Stimulated activated CD4-positive, alpha-beta T cell treated with anti-CD3 and anti-CD28 coated beads, Interleukin-2, amount 100 ng/mL, for 48 hours (primary cell): ENCODE measurements at places on chromosomes 7 and 10.
A peak's percentile ranks its signal among the peaks of the same experiment; 100 is the strongest.

GRCh38 chr7:105269397-105269796 lies 119.3 kb downstream of the SRPK2 start:
- no peak for DNase-seq

GRCh38 chr10:23975431-23975830 lies 233.5 kb upstream of the KIAA1217 start:
- DNase-seq = no peak

GRCh38 chr7:69757981-69758430 lies 159.7 kb downstream of the AUTS2 start:
- no peak for DNase-seq

GRCh38 chr7:123003539-123004126 lies 8.1 kb upstream of the TAS2R16 start:
- DNase-seq = no peak

- no peak for DNase-seq
These were observed 25.3 kb downstream of the AASS start for GRCh38 chr7:122118757-122119156.

GRCh38 chr7:98870121-98870651 lies 372 bp upstream of the TMEM130 start:
- peak; percentile 60 for DNase-seq

- DNase-seq = no peak
These were observed 74.5 kb downstream of the INSIG1 start for GRCh38 chr7:155371884-155372781.

DNA sequence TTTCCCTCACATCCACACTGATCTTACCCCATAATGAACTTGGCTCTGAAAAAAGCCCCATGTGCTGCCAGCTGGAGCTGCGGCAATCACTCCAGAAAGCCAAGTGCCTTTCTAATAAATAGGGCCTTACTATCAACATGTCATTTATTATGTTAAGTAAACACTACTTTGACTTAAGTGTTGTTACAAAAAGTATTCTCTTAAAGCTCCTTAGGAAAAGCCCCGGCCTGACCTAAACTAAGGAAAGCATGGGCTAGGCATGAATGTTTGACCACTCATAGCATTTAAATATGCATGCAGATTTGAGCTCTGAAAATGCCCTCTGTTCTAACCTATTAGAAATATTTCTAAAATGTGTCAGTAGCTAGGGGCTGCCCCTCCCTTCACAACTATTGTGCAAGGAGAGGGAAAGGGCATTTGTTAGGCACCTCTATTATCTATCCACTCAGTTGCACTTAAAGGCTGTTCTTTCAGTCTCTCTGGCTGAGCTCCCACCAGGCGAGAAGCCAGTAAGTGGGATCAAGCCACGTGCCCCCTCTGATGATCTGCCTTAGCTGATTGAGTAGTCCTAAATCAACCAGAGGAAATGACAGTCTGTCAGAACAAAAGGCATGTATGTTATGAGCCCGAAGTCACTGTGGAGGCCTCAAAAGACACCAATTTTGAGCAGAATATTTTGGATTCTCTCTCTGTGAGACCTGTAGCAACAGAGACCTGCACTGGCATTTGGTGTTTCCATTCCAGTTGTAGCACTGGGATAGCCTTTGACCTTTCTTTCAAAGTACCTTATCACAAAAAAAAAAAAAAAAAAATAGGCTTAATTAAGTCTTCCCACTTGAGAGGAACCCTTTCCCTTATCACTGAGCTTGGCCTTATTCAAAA lies 77.1 kb downstream of the ITGB8 start:
- no peak for DNase-seq

DNA sequence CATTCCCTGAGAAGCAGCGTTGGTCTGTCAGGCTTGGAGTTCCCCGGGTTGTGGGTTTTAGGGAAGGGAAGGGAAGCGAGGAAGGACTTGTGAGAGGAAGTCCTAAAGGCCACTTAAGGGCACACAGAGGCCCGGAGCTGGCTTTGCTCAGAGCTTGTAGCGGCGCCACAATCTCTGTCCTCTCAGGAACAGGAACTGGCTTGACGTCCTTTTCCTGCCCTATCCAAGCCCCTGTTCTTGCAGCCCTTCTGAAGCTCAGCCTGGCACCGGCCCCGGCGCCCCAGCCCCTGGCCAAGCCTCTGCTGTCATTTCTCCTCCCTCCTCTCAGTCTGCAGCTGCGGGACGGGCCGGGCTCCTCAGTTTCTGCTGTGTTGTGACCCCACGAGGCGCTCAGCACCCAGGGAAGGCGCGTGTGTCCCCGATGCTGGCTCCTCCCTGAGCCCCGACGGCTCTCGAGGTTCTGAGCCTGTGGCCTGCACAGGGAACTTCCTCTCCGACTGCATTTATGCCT lies at the start of gene GIMAP8:
Gene GIMAP8 (plus strand): TSS at position 140 of the 511 bp plus-strand sequence. CDS start 16,069 bp downstream, outside the sequence.
- peak; percentile 41 for DNase-seq

GRCh38 chr7:105369944-105370343 lies 18.8 kb downstream of the SRPK2 start:
- DNase-seq = no peak

GRCh38 chr7:20299647-20300312 lies 30.9 kb upstream of the ITGB8 start:
- DNase-seq = no peak

DNA sequence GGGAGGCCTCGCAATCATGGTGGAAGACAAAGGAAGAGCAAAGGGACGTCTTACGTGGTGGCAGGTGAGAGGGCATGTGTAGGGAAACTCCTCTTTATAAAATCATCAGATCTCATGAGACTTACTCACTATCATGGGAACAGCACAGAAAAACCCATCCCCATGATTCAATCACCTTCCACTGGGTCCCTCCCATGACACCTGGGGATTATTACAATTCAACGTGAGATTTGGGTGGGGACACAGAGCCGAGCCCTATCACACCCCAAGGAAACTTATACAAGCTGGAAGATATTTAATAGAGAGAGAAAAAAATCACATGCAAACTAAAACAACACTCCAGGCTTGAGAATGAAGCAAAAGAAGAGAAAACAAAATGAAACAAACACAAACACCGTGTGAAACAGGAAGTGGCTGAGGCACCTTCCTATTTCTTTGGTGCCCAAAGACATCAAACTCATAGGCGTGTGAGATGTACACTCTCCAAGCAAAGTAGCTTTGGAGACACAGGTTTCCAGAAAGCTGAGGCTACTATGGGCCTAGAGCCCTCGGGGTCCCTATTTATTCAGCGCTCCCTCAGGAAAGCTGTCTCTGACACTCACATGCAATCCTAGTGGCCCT lies 97.2 kb downstream of the PRKCQ start:
- DNase-seq = no peak

GRCh38 chr7:43612599-43613589 lies 30.0 kb downstream of the STK17A start:
- DNase-seq = no peak

DNA sequence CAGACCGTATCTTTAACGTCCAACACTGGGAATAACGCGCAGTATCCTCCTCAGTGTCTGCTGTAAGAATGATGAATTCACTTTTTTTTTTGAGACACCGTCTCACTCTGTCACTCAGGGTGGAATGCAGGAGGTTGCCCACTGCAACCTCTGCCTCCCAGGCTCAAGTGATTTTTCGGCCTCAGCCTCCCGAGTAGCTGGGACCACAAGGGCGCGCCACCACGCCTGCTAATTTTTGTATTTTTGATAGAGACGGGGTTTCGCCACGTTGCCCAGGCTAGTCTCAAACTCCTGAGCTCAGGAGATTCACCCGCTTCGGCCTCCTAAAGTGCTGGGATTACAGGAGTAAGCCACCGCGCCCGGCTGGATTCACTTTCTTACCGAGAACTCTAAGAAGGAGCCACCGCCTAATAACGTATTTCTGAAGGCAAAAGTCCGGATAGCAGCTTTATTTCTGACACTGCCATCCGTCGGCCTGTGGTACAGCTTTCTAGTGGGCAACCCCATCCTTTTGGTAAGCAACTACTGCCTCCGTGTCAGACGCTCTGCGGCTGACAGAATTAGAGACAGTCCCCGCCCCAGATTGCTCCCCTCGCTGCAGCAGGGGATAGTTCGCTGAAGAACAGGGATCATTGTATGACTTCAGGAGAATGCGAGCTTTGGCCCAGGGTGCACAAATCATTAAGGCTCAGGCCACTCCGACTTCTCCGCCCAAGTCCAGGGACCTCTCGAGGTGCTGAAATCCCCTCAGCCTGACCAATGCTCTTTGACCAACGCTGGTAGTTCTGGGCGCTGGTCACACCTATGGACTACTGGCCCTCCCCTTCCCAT lies 662 bp downstream of the POLR3A start:
- DNase-seq = no peak

DNA sequence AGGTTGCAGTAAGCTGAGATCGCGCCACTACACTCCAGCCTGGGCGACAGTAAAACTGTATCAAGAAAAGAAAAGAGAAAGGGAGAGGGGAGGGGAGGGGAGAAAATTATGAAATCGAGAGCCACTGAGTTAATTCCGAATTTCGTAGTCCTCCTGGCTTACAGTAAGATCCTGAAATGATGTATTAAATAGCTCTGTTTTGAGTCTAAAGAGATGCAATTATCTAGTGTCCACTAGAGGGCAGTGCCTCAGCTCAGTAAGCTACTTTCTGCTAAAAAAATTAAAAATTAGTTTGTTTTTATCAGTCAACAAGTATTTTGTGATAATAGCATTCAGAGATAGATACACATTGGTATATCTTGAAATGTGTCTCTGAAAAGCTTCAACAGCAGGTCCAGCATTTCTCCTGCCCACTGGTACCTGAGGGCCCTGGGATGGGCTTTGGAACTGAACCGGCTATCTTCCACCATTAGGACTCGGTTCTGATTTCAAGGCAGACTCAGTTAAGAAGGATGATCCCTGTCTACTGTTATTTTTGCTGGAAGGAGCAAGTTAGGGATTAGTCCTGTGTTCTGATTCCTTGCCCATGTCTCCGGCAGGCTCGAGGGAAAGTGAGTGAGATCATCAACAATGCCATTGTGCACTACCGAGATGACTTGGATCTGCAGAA lies 19.5 kb downstream of the TSPAN33 start:
- DNase-seq = no peak

GRCh38 chr7:84251277-84251781 lies 56.7 kb upstream of the SEMA3A start:
- DNase-seq = no peak

- DNase-seq = no peak
These were observed 39.4 kb downstream of the VIPR2 start for GRCh38 chr7:159105066-159105780.

DNA sequence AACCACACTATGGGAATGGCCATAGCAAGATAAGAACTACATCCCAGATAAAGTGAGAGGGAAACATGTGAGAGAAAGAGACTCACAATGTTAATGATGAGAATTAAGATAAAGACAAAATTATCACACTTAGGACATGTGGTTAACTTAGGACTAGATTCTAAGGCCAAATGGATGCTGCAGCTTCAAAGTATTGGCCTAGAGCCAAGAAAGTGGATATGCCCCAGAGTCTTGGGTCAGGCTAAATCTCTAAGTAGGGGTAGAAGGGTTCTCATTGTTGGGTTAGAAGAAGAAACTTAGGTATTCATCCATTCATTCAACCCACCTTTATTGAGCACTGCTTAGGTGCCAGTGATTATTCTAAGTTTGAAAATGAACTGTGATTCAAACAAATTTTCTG lies 818.0 kb downstream of the PHTF2 start:
- DNase-seq = no peak

DNA sequence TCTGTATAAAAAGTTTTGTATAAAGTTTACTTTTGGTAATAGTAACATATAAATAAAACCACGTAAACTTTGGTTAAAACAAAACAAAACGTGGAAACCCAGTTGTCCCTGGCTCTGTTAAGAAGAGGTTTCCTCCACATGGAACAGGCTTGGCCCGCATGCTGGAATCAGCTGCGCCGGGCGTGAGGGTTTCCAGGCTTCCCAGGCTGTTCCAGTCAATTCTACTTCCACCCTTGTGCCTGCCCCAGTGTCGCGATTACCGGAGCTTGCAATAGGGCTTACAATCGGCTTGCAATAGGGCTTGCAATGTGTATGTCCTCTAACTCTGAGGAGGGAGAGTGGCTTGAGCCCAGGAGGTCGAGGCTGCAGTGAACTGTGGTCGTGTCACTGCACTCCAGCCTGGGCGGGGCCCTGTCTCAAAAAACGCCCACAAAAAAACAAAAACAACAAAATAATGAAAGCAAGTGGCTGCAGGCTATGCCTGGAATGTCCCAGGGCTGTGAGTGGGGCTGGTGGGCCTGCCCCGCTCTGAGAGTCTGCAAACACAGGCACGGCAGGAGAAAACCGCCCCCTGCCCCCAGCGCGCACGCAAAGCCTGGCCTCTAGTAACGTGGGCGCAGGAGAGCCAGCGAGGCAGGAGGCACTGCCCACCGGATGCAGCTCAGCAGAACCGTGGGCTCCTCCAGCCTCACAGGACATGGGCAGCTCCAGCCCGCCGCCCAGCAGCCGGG lies 16.3 kb downstream of the CYP2W1 start:
- DNase-seq = no peak

DNA sequence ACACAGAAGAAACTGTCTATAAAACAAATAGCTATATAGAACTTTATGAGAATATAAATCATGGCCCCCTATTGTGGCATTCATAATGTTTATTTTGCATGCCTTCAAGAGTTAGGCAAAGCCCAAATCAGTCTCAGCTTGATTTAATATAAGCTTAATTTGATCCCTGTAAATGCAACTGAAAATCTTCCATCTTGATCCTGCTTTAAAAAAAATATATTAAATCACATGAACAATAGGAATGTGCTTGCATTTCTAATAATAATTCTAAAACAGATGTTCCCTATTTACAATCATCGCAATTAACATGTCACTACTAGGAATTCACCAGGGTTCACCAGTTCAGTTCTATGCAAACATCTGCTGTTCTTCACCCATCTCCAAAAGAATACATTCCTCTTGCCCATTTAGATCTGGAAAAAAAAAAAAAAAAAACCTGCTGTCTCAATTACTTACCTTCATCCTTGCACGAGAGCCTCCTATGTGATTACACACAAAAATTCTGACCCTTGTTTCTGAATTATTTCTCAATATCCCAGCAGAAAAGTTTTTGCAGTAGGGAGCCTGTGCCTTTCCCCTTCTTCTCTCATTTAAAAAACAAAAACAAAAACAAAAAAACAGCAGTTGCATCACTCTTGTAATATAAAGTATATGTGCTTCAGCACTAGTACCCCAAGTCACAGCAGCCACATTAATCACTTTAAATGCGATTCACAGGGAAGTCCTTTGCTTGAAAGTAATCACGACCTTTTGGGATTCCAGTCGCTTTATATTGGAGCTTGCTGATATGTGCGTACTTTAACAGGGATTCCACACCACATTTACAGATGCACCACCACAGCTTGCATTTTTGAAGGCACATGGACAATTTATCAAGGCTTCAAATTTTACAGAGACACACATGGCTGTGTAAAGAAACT lies 194.8 kb upstream of the KMT2E start:
- DNase-seq = no peak

DNA sequence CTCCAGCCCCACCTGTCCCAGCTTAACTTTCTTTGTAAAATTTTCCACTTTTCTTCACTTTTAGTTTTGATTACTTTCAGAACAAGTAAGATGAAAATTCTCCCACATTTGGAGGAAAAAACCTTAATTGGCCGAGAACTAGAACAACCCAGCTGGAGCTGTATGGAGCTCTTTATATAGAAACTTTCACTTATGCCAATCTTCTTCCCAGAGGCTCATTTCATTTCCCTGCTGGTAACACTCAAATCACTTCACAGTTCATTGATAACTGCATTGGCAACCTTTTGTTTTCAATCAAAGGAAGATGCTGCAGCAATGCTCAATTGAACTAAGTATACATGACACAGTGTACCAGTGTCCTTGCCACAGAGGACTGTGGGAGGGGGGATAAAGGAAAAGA lies 176.2 kb upstream of the NOBOX start:
- no peak for DNase-seq
